ENCODE measurements at places on chromosomes 5 and 9.

GRCh38 chr5:91830361-91830953 lies 447.3 kb upstream of the ARRDC3 start:
- DNase-seq: no peak

DNA sequence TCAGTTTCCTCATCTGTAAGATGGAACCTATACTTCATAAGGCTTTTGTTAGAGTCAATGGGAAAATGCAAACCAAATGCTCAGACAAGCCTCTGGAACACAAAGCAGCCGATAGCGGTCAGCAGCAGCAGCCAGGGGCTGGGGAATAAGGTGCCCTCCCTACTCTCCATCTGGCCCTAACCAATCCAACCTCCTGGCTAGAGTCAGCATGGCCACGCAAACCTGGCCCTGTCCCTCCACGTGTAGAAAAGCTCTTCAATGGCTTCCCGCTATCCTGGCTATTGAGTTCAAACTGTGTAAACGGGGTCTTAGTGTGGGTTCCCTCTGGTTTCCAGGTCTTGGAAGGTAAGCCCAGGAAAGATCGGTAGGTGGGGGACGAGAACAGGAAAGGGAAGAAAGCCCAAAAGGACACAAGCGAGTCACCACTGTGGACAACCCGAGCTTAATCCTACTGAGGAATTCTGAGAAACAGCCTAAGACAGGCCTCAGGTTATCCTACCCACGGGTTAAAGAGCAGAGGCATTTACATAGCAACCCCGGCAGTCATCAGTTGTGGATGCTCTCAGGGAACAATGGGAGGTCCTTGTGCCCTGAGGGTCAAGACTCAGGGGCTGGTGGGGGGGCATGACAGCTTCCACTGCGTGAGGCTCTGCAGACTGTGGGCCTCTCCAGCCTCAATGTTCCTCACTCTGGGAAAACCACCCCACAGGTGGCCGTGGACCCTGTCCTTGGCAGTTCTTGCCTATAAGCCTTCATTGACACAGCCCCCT lies 30.9 kb downstream of the FABP6 start:
- no peak for DNase-seq

- DNase-seq: no peak
These were observed 161.3 kb upstream of the DAPK1 start for GRCh38 chr9:87336407-87336806.

GRCh38 chr9:123868002-123868401 lies 61.9 kb downstream of the DENND1A start:
- no peak for DNase-seq

DNA sequence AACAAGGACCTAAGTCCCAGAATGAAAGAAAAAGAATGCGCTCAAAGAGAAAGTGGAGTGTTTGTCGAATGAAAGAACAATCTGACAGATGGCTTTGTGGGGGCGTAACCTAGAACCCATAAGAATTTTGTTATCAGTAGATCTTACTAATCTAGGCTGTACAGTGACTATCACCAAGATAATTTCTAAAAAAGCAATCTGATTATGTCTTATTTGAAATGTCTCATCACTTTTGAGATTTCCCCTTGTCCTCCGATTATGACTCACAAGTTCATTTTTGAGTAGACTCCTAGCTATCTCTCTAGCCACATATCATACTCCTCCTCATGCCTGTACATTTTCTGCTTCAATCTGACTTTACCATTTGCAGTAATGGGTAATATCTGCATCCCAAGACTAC lies 135.6 kb upstream of the SMARCA2 start:
- no peak for DNase-seq

DNA sequence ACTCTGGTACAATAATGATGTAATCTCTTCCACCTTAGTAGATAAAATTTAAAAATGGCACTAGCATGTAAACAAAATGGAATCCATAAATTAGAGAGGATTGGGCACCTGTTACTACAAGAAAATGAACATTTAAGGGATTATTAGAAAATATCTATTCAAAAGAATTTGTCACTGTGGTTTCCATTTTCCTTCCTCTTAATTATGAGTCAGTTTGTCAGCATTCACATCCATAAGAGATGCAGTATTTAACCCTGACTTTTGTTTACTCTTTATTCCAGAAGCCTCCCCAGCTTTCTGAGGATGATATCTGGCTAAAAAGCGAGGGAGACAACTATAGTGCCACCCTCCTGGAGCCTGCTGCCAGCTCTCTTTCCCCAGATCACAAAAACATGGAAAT lies 72.1 kb downstream of the C9orf152 start:
- DNase-seq: no peak

GRCh38 chr5:90843443-90843842 lies 284.8 kb downstream of the ADGRV1 start:
- DNase-seq: no peak

- DNase-seq: no peak
These were observed 6.1 kb downstream of the SETX start for GRCh38 chr9:132348676-132349075.

DNA sequence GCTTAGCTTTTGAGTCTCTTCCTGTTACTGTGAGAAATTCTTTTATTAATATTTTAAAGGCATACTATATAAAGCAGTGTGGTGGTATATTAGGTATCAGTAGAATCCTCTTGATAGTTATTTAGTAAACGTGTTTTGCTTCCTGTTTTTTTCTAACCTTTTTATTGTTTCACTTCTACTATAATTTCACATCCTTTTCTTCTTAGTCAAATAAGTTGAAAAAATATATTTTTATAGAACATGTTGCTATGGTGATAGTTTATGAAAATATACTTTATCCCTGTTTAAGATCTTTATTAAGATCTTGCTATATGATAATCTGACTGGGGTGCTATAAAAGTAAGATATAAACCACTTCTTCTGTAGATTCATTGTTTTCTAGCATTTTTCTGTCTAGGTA lies 2.1 kb downstream of the POLK start:
- no peak for DNase-seq

- no peak for DNase-seq
These were observed 14.1 kb downstream of the POLR3G start for GRCh38 chr5:90488791-90489190.

DNA sequence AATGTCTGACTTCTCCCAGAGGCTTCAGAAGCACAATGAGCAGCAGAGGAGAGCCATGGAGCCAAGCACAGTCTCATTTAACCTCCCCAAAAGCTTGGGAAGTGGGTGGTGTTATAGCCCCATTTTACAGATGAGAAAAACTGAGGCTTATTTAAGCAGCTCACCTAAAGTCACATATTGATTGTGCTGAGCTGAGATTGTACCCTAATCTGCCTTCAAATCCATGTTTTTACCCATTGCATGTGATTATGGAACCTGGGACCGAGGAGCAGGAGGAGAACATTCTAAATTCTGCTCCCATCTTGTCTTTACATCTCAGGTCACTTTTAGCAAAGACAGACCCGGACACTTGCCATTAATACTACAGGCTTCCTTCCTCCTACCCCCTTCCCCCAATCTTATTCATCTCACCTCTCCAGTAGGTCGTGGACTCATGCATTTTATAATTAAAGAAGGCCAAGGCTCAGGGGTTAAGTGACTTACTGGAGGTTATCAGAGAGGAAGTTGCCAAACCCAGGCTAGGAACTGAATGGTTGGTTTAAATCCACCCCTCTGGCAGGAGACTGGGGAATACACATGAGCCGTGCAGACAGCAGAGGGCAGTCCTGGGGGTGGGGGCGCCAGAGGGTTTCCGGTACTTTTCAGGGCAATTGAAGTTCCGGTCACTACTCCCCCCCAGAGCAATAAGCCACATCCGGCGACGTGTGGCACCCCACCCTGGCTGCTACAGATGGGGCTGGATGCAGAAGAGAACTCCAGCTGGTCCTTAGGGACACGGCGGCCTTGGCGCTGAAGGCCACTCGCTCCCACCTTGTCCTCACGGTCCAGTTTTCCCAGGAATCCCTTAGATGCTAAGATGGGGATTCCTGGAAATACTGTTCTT lies 51.0 kb upstream of the IL17B start:
- DNase-seq: no peak

- no peak for DNase-seq
These were observed 190.0 kb downstream of the MED10 start for GRCh38 chr5:6188344-6188743.

GRCh38 chr5:96687812-96688453 lies 25.8 kb downstream of the CAST start:
- DNase-seq: no peak

DNA sequence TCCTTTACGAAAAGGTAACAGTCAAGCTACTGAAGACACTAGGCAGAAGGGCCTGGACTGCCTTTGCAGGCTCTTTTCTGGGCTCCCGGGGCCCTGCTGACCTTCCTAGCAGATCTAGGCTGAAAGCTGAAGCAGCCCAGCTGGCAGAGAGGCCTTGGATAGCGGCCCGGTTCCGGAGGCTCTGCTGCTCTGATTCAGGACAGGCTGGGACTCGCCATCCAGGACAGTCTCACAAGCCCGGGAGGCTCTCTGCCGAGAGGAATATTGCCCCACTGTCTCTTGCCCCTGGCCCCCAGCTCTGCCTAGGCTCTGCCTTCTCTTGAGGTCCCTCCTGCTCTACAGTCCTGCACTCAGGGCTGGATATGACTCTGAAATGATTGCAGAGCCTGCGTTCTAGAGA lies 67.8 kb downstream of the PSD2 start:
- no peak for DNase-seq

DNA sequence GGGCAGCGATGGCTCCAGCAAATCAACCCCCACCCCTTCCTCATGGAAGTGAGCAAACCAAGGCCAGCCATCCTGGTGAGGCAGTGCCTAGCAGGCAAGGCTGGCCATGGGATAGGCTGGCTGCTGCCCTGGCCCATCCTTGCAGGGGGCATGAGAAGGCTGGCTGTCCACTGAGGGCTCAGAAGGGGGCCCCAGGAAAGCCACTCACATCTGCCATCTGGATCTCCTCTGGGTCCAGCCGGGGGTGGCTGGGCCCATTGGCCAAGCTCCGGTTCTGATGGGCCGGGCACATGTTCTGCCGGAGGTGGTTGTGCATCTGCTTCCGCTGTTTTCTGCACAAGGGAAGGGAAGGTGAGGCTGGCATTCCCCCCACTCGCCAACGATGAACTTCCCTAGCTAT lies 57.1 kb downstream of the PSD2 start:
- no peak for DNase-seq

DNA sequence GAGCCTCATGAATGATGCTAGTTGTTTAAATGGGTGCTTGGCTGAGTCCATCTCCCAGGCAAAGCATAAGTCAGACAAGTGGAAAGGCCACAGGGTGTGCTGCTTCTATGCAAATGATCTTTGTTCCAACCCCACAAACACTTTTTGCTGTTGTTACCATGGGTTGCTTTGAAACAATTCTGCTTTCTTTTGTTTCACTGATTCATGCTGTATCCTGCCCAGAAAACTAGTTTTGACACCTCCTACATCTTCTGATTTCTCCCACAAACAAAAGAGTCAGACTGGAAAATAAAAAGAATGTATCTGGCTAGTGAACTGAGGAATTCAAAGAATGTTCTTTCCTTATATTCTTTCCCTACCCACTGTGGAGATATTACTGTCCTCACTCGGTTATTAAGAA lies 298.6 kb downstream of the DIRAS2 start:
- DNase-seq: no peak

DNA sequence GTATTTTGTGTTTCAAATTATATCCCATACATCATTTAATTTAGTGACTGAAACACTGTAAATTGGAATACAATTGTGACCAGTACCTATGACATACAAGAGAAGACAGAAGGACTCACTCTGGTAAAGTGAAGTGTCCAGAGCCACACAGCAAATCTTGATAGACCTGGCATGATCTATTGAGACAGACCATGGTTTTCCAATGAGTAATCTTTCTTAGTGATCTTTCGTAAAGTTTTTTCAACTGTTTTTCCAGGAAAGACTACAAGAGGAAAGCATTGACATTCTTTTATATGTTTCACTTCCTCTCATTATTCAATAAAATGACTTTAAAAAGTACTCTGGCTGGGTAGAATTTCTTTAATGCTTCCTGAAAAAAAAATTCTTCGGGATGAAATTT lies 43.3 kb upstream of the ALDH1A1 start:
- DNase-seq: no peak

Data from stimulated activated CD8-positive, alpha-beta memory T cell treated with anti-CD3 and anti-CD28 coated beads, Interleukin-15, amount 100 ng/mL, for 4 hours (primary cell).